NCI-H1092 treated with DMSO at 0.1 percent for 48 hours (cell line): ENCODE measurements at places on chromosomes 2 and 18.
A peak's percentile ranks its signal among the peaks of the same experiment; 100 is the strongest.

DNA sequence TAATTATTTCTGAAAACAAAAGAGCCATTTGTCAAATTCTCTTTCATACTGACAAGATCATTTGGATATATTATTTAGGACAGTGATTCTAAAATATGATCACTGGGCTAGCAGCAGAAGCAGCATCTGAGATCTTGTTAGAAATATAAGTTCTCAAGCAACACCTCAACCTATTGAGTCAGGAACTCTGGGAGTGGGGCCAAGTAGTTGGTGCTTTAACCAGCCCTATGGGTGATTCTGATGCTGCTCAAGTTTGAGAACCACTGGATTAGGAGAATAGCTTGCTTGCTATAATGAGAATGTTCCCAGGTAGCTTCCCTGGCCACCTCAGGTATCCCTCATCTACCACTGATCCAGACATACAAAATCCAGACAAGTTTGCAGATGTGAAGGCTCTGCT, 466.9 kb upstream of the CELF4 start:
- no peak for DNase-seq

DNA sequence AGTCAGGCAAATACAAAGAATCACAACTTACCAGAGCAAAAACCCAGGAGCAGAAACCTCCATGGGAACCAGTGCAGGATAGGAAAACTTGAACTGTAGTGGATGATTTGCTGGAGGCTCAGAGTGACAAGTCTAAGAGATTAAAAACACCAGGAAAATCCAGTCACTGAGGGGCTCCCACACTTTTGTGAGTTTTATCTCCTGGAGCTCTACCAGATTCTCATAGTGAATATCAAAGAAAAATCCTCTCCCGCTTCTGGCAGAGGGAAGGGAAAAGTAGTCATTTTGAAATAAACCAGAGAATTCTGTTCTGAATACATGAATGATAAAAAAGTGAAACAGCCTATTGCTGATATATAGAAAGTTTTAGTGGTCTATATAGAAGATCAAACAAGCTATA, 23.1 kb downstream of the NABP1 start:
- no peak for DNase-seq

DNA sequence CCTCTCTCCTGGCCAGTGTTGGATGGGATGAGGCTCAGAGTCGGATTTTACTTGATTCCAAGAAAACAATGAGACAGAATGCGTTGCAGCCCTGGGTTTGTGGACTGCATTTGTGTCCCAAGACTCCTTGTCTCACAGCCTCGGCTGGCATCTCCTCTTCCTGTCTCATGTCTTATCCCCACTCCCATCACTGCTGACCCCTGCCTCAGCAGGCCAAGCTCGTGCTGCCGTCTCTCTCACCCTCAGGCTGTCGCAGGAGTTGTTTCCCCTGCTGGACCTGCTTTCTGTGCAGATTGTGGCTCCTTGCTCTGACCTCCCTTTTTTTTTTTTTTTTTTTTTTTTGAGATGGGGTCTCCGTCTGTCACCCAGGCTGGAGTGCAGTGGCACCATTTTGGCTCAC, 70.2 kb upstream of the RALBP1 start:
- no peak for DNase-seq

- peak; percentile 1 for DNase-seq
Observed at GRCh38 chr2:238596571-238597551, 170.1 kb downstream of the ASB1 start.

DNA sequence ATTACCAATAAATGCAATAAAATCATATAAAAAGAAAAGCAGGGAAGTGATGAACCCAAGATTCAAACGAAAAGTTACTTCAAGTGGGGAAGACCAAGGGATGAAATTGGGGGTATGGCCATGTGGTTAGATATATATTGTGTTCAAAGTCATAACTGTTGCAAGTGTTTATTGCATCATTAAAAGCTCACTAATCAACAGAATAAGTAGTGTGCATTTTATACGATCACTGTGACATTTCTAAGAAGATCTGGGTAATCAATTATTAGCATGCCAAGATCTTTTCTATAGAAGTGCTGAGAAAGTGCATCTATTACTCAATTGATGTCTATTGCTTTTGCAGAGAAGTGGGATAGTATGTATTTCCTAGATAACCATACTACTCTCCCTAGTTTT, 52.9 kb downstream of the VSNL1 start:
- no peak for DNase-seq

DNA sequence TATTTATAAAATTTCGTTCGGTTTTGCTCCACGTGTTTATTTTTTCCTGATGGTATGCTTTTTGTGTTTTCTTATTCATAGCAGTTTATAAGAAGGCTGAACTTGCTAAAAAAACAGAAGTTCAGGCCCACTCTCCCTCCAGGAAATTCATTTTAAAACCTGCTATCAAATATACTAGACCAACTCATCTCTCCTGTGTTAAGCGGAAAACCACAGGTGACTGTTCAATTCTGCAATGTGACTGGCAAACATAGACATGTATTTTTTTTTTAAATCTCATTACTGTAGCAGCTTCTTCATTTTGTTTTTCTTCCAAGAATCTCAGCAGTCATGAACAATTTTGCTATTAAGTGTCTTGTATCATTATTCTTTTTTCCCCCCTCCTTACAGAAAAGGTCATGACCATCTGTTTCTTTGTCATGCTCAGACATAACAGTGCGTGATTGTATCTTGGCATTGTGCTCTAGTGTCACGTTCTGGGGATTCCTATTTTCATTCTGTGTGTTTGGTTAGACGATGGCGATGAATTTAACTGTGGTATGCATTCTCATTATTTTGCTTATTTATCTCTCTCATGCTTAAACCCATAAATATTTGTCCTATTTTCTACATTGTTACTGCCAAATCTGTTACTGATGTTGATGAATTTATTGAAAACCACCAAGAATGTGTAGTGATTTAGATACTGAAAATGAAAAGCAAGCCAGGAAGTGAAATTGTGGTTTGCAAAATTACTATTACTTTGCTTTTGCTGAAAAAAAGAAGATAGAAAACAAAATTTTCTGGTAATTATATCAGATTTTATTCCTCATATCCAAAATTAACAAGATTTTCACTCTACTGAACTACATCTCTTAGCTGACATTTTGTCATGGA, 74.6 kb upstream of the UNC80 start:
- DNase-seq, result no peak

GRCh38 chr2:211181626-211182025, 625.2 kb downstream of the CPS1 start:
- DNase-seq, result no peak

- DNase-seq, result no peak
Observed at GRCh38 chr18:939958-940357, 35.3 kb downstream of the ADCYAP1 start.

DNA sequence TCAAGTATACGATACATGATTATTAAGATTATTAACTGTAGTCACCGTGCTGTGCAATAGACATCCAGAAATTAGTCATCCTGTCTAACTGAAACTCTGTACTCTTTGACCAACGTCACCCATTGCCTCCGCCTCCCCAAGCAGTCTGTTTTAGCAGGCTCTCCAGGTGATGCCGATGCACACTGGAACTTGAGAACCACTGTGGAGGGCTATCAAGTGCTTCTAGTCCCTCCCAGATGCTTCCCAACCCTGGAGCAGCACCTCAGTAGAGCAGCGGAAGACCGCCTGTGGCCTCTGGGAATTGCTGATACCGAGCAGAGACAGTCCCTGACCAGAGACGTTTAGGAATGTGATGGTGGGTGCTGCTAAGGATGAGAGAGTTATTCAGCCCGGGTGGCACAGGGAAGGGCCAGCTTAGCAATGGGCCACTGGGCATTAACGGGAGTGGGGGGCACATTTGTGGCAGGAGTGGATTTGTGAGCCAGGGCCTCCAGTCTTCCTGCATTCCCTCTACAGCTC, 50.7 kb downstream of the LIPG start:
- DNase-seq, result no peak

GRCh38 chr2:39723946-39724827, 54.9 kb downstream of the THUMPD2 start:
- no peak for DNase-seq

DNA sequence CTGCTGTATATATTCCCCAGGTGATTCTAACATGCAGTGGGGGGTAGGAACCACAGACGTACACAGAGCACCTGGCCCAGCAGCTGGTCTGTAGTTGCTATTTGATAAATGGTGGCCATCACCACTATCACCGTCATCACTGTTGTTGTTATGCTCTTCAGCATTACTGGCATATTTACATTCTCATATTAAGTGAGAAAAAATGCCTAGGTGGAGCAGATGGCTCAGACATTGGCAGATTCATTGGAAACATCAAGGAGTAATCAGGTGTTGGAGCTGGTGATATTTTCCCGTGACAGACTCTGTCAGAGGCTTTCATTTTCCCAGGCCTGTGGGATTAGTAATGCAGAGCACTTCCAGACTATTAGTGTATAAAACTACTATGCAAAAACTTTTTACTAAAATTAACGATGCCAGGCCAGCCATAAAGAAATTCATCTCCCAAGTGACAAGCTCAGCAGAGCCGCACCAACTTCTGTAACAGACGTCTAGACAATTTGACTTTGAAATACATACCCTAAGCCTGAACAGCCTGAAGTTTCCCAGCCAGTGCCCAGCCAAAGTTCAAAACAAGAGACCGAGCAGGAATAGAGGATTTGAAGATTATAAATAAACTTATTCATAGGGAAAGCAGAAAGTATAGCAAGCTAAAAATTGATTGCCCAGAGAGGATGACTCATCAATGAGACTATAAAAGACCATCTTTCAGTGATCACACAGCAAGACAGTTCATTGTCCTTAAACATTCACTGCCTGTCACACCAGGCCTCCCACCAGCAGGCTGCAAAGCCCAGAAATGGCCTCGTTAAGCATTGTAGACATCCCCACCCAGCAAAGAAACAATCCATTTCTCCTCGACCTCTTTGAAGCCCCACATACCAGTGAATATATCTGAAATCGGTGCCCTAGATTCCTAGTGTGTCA, 247.4 kb upstream of the CHAC2 start:
- peak; percentile 37 for DNase-seq

GRCh38 chr2:108271691-108272253, 16.9 kb upstream of the SULT1C2 start:
- DNase-seq, result no peak

DNA sequence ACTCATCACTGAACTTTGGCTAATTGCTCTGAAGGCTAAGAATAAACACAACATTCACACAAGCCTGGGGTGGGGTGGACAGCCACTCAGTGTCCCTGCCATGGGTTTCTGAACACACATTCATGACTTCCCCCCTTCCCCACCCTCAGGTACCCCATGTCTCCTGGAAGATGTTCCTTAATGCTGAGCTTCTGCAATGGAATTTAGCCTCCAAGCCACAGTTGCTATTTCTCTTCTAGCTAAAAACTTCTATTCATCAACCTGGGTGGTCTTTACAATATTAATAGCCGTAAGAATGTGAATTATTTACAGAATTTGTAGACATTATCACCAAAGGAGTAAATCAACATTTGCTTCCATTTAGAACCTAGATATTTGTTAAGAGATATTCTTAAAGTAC, 175.1 kb downstream of the ACKR3 start:
- DNase-seq, result no peak

DNA sequence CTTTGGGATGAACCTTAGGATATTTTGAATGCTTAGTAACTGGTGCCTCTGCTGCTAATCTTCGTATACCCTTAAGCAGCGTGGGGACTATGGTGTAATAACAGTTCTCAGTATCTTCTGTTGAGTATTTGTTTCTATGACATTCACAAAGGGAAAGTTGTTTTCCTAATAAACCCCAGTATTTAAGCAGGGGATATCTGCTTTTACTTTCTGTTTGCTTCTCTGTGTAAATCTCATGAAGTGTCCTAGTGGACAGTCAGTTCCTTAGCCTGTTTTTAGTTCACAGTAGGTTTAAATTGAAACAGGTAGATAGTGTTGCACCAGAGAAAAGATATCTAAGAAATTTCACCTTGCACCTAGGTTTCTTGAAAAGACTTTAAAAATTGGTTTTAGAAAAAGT, 14.9 kb downstream of the KIAA1328 start:
- DNase-seq, result no peak

DNA sequence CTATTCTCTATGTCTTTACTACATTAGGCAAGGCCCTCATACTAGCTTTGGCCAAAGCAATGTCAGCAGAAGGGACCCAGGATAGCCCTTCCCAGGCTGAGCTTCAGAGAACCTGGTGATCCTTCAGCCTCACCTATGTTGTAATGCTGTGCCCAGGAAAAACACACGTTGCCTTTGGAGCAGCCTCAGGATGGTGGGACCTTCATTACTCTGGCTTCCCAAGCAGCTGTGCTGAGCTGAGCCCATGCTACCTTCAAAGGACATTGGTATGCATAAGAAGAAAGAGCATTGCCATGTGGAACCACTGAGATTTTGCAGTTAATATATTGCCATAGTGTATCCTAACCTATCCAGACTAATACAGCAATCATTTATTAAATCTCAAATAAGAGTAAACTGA, 756.4 kb upstream of the ID2 start:
- no peak for DNase-seq

- DNase-seq, result no peak
Observed at GRCh38 chr18:79581406-79581805, 98.2 kb upstream of the CTDP1 start.

DNA sequence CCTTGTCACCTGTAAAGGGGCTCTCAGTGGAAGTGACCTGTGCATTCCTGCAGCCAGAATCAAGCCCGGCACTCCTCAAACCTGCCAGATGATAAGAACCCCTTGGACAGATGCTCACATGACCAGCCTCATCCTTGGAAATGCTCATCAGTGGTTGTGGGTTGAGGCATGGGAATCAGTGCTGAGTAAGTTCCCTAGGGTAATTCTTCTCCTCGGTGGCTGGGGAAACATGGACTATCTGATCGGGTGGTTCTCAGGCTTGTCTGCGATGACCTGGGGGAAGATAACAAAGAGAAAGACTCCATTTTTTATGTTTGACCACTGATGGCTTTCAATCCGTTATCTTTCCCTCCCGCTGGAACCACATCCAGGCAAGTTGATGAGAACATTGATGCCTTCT, 84.0 kb downstream of the SPP2 start:
- no peak for DNase-seq

GRCh38 chr2:30766666-30767065, 40.6 kb downstream of the CAPN13 start:
- no peak for DNase-seq

GRCh38 chr2:30147715-30148610, 1.2 kb downstream of the YPEL5 start:
- DNase-seq, result peak; percentile 47

DNA sequence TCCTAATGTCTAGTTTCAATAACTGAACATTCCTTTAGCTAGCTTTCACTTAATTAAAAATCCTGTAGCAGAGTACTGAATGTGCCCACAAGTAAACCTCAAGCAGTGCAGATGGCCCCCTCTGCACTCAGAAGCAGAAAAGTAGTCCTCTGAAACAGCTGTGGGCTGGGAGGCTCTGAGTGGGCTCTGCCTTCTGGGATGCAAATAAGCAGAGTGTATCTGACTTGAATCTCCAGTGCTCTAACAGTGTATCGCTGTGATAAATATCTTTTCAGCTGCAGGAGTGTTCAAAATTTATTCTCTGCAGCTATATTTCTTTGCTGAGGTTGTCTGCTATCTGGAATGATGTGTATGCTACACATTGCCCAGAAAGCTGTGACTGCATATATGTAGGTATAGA, 44.8 kb upstream of the SYT4 start:
- DNase-seq, result no peak
